Progenitor cell of endocrine pancreas (in vitro differentiated cells): ENCODE measurements at places on chromosomes 13 and 19.

GRCh38 chr19:32675720-32676185 is at the start of gene RGS9BP:
RGS9BP (plus strand) TSS chr19:32675848; CDS start chr19:32676264, 416 bp downstream.
- peaks cover 14% of the 10 kb centered on the region for H3K4me1 ChIP-seq
- peak; percentile 26 for DNase-seq
- peaks cover 44% of the 10 kb centered on the region for H3K27me3 ChIP-seq
- peaks cover 1% of the 10 kb centered on the region for H3K36me3 ChIP-seq
- peak within 1 kb of the TSS; percentile 77 for H3K4me3 ChIP-seq

DNA sequence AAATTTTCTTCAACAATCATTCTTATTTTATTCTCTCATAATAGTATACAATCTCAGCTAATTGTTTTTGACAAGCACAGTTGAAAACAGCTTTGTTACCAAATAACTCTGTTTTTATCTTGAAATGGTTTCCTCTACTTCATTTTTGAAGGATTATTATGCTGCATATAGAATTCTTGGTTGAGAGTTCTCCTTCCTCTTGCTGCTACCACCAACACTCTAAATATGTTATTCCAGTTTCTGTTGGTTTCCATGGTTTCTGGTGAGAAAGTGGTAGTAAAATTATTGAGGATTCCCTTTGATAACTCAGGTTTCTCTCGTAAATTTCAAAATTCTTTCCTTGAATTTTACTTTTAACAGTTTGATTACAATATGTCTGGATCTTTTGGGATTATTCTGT is 1725.9 kb downstream of the PCDH9 start:
- H3K27ac ChIP-seq = no peak overlapping the region
- no peaks in the 10 kb centered on the region for H3K36me3 ChIP-seq
- no peak overlapping the region for H3K4me3 ChIP-seq
- peaks cover 7% of the 10 kb centered on the region for H3K4me1 ChIP-seq
- no peaks in the 10 kb centered on the region for H3K27me3 ChIP-seq
- DNase-seq = no peak

DNA sequence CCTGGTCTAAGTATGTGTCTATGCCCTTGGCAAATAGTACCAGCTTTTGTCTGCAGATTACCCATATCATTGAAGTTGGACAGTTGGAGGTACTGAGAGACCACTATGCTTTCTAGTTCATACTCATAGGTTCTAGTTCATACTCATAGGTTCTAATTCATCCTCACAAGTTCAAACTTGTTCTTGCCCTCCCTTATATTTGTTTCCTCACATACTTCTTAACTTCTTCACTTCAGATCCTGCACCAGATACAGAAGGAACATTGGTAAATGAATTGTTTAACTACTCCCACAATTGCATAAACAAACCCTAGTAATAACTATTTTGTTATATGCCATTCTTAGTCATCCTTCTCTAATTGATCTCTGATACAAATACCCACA is 172.2 kb downstream of the SLITRK1 start:
- H3K36me3 ChIP-seq = no peaks in the 10 kb centered on the region
- H3K4me1 ChIP-seq = no peaks in the 10 kb centered on the region
- no peaks in the 10 kb centered on the region for H3K27me3 ChIP-seq
- H3K4me3 ChIP-seq = no peak overlapping the region
- H3K27ac ChIP-seq = no peak overlapping the region

- no peaks in the 10 kb centered on the region for H3K27me3 ChIP-seq
- DNase-seq = no peak
- no peak overlapping the region for H3K27ac ChIP-seq
- H3K4me3 ChIP-seq = no peak overlapping the region
- no peaks in the 10 kb centered on the region for H3K36me3 ChIP-seq
Observed at GRCh38 chr13:77781808-77782207, 84.3 kb downstream of the SLAIN1 start.

GRCh38 chr19:45691516-45692186 is at the start of gene SNRPD2:
SNRPD2 (minus strand) TSS chr19:45691953; CDS start chr19:45691888, 65 bp downstream.
- no peaks in the 10 kb centered on the region for H3K27me3 ChIP-seq
- H3K4me3 ChIP-seq = peak within 1 kb of the TSS; percentile 88
- H3K27ac ChIP-seq = peak within 1 kb of the TSS; percentile 99
- peaks cover 6% of the 10 kb centered on the region for H3K4me1 ChIP-seq
- DNase-seq = peak; percentile 89

GRCh38 chr19:47215581-47215980 is 15.4 kb downstream of the BBC3 start:
- no peaks in the 10 kb centered on the region for H3K27me3 ChIP-seq
- H3K4me1 ChIP-seq = peaks cover 3% of the 10 kb centered on the region
- H3K36me3 ChIP-seq = peaks cover 3% of the 10 kb centered on the region
- DNase-seq = no peak

GRCh38 chr13:35025314-35025713 is 83.2 kb downstream of the NBEA start:
- H3K4me1 ChIP-seq = no peaks in the 10 kb centered on the region
- H3K4me3 ChIP-seq = no peak overlapping the region
- H3K27ac ChIP-seq = no peak overlapping the region
- DNase-seq = no peak
- peaks cover 1% of the 10 kb centered on the region for H3K36me3 ChIP-seq

DNA sequence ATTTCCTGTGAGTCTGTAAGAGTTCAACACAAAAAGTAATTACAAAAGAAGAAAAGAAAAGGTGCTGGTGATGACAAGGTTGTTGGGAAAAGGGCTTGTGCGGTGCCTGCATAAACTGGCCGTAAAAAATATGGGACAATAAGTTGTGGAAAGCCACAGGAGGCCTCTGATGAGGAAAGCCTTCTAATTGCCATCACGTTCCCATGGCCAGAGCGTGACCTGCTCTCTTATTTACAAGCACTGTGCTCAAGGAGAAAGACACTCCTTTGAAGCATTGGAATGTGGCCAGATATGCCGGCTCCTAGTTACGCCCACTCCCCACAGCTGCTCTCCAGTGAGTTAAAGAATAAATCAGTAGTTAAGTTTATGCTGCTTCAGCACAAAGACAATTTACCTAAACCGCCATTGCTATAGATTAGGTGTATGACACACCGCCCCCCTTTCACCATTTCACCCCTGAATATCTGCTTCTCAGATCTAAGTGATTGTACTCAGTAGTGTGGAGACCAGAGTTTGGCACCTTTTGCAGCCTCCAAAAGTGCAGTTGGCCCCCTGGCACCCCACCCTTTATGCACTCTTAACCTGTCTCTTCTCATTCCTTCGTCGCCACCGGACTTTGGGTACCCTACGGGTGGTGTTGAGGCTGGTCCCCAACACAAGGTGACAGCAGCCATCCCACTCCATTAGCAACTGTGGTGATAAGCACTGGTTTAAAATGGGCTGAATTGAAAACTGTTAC is 8.1 kb upstream of the PGLYRP1 start:
- peaks cover 6% of the 10 kb centered on the region for H3K36me3 ChIP-seq
- DNase-seq = no peak
- peaks cover 2% of the 10 kb centered on the region for H3K27me3 ChIP-seq
- H3K4me1 ChIP-seq = peaks cover 19% of the 10 kb centered on the region

GRCh38 chr13:100497389-100497788 is 91.2 kb downstream of the GGACT start:
- H3K27ac ChIP-seq = no peak overlapping the region
- no peak for DNase-seq
- H3K4me3 ChIP-seq = no peak overlapping the region
- H3K36me3 ChIP-seq = peaks cover 3% of the 10 kb centered on the region
- no peaks in the 10 kb centered on the region for H3K4me1 ChIP-seq
- H3K27me3 ChIP-seq = no peaks in the 10 kb centered on the region

DNA sequence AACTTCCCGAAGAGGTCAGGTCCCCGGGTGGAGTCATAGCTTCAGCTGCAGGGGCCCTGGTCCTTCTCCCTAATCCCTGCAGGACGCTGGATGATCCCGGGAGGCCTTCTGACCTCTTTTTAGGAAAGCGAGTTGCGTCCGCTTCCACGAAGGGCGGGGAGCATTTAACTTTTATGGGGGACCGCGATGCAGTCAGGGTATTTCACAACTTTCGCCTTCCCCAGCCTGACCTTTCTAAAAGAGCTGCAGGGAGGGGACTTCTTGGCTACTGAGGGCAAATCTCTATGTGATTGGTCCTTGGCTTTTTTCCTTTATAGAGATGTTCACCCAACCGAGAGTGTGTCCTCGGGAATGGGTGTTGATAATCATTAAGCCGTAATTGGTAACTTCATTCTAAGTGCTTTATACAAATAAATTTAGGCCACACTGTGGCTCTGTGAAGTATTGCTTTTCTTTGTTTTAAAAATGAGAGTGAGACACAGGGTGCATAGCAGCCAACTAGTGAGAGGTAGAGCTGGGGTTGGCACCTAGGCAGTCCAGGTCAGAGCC is 778 bp downstream of the ZNF230 start:
- H3K4me3 ChIP-seq = peak overlapping the region; percentile 95
- peaks cover 30% of the 10 kb centered on the region for H3K36me3 ChIP-seq
- DNase-seq = no peak
- H3K27me3 ChIP-seq = peaks cover 3% of the 10 kb centered on the region
- peaks cover 14% of the 10 kb centered on the region for H3K4me1 ChIP-seq

GRCh38 chr13:55572408-55572807 is 1568.3 kb upstream of the PRR20A start:
- H3K4me3 ChIP-seq = no peak overlapping the region
- H3K27ac ChIP-seq = no peak overlapping the region
- no peak for DNase-seq
- no peaks in the 10 kb centered on the region for H3K27me3 ChIP-seq
- H3K4me1 ChIP-seq = peaks cover 2% of the 10 kb centered on the region

DNA sequence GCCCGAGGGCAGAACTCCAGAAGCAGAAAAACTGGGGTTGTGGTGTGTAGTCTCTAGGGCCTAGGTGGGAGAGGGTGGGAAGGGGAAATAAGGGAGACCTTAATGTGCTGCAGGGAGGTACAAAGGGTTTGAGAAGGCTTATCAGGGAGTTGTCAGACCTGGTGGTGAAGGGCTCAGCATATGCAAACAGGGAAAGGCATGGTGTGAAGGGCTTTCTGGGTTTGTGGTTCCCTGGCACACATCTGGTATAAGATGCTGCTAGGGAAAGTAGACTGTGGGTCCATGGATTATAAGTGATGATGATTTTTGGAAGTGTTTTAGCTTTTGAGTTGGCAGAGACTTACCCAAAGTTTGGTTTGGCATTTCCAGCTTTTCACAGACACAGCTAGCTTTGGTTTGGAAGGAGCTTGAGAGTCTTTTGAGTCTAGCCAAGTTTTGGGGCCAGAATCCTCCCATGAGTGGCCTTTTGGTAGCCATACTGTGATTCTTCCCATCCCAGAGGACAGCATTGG is 2.2 kb downstream of the TRIM28 start:
- H3K4me1 ChIP-seq = peaks cover 21% of the 10 kb centered on the region
- peaks cover 20% of the 10 kb centered on the region for H3K36me3 ChIP-seq
- H3K27ac ChIP-seq = peak overlapping the region; percentile 97
- no peak for DNase-seq
- peaks cover 8% of the 10 kb centered on the region for H3K27me3 ChIP-seq
- H3K4me3 ChIP-seq = peak overlapping the region; percentile 96

GRCh38 chr13:23514076-23514475 is 56.1 kb upstream of the TNFRSF19 start:
- H3K36me3 ChIP-seq = no peaks in the 10 kb centered on the region
- DNase-seq = no peak
- no peak overlapping the region for H3K4me3 ChIP-seq
- H3K4me1 ChIP-seq = peaks cover 20% of the 10 kb centered on the region

- no peaks in the 10 kb centered on the region for H3K36me3 ChIP-seq
- DNase-seq = no peak
- no peak overlapping the region for H3K4me3 ChIP-seq
- H3K4me1 ChIP-seq = peaks cover 2% of the 10 kb centered on the region
- no peaks in the 10 kb centered on the region for H3K27me3 ChIP-seq
Observed at GRCh38 chr19:10243606-10244005, 8.4 kb upstream of the MRPL4 start.

DNA sequence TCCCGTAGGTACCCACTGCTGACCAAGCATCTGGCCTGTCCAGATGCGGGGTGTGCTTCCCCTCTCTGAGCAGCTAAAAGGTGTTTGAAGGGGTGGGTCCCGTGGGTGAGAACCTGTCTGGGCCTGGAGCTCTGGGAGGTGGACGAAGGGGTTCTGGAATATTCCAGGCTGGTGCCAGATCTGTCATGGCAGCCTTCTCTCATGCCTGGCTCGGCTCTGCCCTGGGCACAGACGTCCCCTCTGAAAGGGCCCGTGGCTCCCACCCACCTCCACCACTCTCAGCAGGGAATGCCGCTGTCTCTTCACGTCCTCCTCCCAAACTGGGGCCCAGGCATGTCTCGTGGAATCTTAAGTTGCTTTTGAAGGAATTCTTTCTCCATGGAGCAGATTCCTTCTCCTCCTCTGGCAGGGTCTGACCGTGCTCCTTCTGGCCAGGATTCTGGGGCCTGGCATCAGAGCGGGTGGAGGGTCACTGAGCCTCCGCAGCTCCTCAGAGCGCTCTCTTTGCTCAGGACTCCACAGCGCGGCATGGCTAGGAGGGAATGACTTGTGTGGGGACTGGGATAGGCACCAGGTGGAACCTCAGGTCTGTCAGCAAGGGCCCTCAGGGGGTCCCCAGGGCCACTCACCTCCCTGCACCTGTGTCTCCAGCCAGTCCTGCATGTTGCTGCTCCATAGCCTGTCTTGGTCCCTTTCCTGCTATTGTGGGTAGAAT is 5.9 kb upstream of the MCF2L start:
- no peak overlapping the region for H3K4me3 ChIP-seq
- no peaks in the 10 kb centered on the region for H3K36me3 ChIP-seq
- no peak overlapping the region for H3K27ac ChIP-seq
- no peaks in the 10 kb centered on the region for H3K27me3 ChIP-seq
- DNase-seq = no peak

- no peak overlapping the region for H3K27ac ChIP-seq
- H3K27me3 ChIP-seq = peaks cover 3% of the 10 kb centered on the region
- peaks cover 6% of the 10 kb centered on the region for H3K36me3 ChIP-seq
- no peak for DNase-seq
- H3K4me3 ChIP-seq = no peak overlapping the region
- peaks cover 42% of the 10 kb centered on the region for H3K4me1 ChIP-seq
Observed at GRCh38 chr13:24203273-24203672, 42.8 kb downstream of the SPATA13 start.

- H3K4me1 ChIP-seq = peaks cover 57% of the 10 kb centered on the region
- H3K4me3 ChIP-seq = no peak overlapping the region
- DNase-seq = no peak
- peaks cover 3% of the 10 kb centered on the region for H3K36me3 ChIP-seq
- peak overlapping the region; percentile 77 for H3K27ac ChIP-seq
Observed at GRCh38 chr13:98275681-98276171, 98.7 kb upstream of the RNF113B start.

DNA sequence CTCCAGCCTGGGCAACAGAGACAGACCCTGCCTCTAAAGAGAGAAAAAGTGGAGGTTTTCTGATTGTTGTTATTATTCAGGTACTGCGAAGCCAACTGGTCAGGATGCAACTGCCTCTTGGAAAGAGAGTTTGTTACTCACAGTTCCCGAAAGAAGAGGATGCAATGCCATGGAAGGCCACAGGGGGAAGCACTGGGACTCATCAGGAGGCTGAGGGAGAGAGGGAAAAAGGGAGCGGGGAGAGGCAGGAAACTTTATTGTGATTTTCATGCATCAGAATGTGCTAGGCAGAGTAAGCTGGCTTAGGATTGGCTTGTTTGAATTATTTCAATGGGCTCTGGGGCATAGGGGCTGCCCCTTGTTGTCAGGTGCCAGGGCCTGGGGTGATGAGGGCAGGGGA is 27.6 kb downstream of the MYO9B start:
- peaks cover 2% of the 10 kb centered on the region for H3K4me1 ChIP-seq
- no peaks in the 10 kb centered on the region for H3K27me3 ChIP-seq
- no peak overlapping the region for H3K4me3 ChIP-seq
- DNase-seq = no peak
- H3K36me3 ChIP-seq = peaks cover 15% of the 10 kb centered on the region
